Caki2 (cell line): ENCODE measurements at places on chromosomes 3 and 15. TPM values are rescaled to one million over a fixed set of nuclear protein-coding genes. Genes with fewer than 3 reads are reported as not detected.

The IL20RB gene
- 1.0 and 2.8 TPM in 2 replicates for total RNA-seq

The RTP3 gene
- not detected in 2 replicates for total RNA-seq

The CLDN1 gene
- 129 and 151 TPM in 2 replicates for total RNA-seq

The HTR3E gene
- total RNA-seq, result not detected in 2 replicates

The STRA6 gene
- 14.9 and 17.7 TPM in 2 replicates for total RNA-seq

The ERICH6 gene
- not detected in 2 replicates for total RNA-seq

The OSBPL10 gene
- 33.7 and 74.7 TPM in 2 replicates for total RNA-seq
